ENCODE measurements at places on chromosomes 7 and 10. TPM values are rescaled to one million over a fixed set of nuclear protein-coding genes. Genes with fewer than 3 reads are reported as not detected.
A peak's percentile ranks its signal among the peaks of the same experiment; 100 is the strongest.

GRCh38 chr10:59508296-59508695 is 145.9 kb upstream of the FAM13C start:
- H3K36me3 ChIP-seq: no peaks in the 10 kb centered on the region
- no peak overlapping the region for H3K4me3 ChIP-seq
- no peaks in the 10 kb centered on the region for H3K27me3 ChIP-seq
- DNase-seq: peak; percentile 83
- H3K27ac ChIP-seq: no peak overlapping the region

Gene ANKRD26
- total RNA-seq: 11.7 TPM

Gene ZPBP
- not detected for total RNA-seq

DNA sequence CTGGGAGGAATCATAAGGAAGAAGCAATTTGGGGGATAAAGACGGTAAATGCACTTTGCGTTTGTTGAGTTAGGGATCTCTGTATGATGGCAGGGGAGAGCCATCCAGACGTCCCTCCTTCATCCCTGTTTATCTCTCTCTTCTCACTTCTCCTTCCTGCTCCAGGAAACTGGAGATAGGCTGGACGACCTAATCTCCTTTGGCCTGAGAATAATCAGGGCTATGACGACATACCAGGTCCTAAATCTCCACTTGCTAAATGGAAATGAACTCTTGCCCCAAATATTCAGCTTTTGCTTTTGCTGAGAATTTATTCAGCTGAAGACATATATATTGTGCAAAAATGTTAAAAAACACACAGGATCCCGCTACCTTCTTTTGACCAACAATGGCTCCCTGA is 182.9 kb upstream of the INHBA start:
- no peaks in the 10 kb centered on the region for H3K27me3 ChIP-seq
- DNase-seq: peak; percentile 28
- H3K4me1 ChIP-seq: peaks cover 36% of the 10 kb centered on the region

GRCh38 chr7:55119571-55119970 is 100.8 kb downstream of the EGFR start:
- no peaks in the 10 kb centered on the region for H3K27me3 ChIP-seq
- no peak overlapping the region for H3K4me3 ChIP-seq
- H3K27ac ChIP-seq: no peak overlapping the region
- peaks cover 12% of the 10 kb centered on the region for H3K4me1 ChIP-seq

- no peak overlapping the region for H3K27ac ChIP-seq
- no peaks in the 10 kb centered on the region for H3K27me3 ChIP-seq
- no peak overlapping the region for H3K4me3 ChIP-seq
- DNase-seq: peak; percentile 50
- H3K4me1 ChIP-seq: no peaks in the 10 kb centered on the region
- no peaks in the 10 kb centered on the region for H3K36me3 ChIP-seq
These were observed 1034.5 kb upstream of the PHF14 start for GRCh38 chr7:9939176-9939575.

GRCh38 chr7:93133005-93133404 is 15.2 kb downstream of the SAMD9L start:
- no peak for DNase-seq
- no peak overlapping the region for H3K4me3 ChIP-seq
- H3K4me1 ChIP-seq: no peaks in the 10 kb centered on the region
- no peak overlapping the region for H3K27ac ChIP-seq
- no peaks in the 10 kb centered on the region for H3K27me3 ChIP-seq

GRCh38 chr7:105655500-105656380 is 74.4 kb upstream of the EFCAB10 start:
- H3K4me1 ChIP-seq: no peaks in the 10 kb centered on the region
- peak; percentile 57 for DNase-seq
- H3K4me3 ChIP-seq: no peak overlapping the region
- H3K27ac ChIP-seq: no peak overlapping the region
- no peaks in the 10 kb centered on the region for H3K36me3 ChIP-seq
- H3K27me3 ChIP-seq: no peaks in the 10 kb centered on the region

DNA sequence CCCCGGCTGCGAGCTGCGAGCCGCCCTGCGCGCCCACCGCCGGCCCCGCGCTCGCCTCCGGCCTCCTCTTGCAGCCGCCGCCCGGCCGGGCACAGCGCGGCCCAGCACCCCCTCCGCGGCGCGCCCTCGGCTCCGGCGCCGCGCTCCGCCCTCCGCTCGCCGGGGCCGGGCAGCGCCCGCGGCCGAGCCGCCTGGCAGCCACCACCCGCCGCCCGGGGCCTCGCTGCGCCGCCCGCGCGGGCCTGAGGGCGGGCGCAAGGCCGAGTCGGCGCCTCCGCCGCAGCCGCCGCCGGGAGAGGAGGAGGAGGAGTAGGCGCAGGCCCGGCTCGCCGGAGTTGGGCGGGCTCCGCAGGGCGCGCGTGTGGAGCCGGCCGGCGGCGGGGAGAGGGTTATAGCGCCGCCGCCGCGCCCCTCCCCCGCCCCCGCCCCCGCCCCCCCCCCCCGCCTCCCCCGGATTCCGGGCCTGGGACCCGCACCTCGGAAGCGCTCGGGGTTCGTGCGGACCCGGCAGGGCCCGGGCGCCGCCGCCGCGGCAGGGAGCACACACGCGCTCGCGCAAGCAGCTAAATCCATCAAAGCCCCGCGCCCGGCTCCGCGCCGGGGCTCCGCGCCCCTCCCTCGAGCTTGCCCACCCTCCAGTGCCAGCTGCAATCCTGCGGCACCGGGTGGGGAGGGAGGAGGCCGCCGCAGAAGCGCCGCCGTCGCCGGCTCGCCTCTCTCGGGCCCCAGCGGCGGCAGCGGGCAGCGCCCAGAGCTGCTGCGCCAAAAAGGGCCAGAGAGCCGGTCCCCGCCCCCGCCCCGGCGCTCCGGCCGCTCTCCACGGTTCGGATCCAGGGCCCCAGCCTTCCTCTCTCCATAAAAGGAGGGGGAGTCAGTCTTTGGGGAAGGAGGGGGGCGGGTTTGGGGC is at the start of gene PDGFA:
Gene PDGFA, minus strand, starts transcription at position 363 of the 907 bp plus-strand sequence. CDS start 845 bp downstream, outside the sequence.
- no peak within 1 kb of the TSS for H3K27ac ChIP-seq
- peak; percentile 70 for DNase-seq
- H3K4me3 ChIP-seq: peak within 1 kb of the TSS; percentile 25
- H3K4me1 ChIP-seq: peaks cover 4% of the 10 kb centered on the region

DNA sequence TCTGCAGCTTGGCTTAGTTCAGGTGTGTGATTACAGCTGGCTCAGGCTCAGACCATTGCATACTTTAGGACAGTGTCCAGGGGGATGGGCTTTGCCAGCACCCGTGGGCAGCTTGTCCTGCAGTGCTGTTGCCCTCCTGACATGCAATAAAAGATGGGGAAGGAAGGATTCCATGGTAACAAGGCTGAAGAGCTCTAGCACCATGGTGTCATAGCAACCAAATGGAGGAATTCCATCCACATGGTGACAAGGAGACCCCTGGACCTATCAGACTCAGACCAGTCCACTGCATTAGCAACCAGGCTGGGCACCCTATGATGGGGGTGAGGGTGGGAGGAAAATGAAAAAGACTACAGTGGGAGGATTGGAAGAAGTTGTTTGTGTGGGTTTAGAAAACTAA is 49.9 kb downstream of the SORCS3 start:
- H3K4me3 ChIP-seq: no peak overlapping the region
- no peak for DNase-seq
- H3K4me1 ChIP-seq: no peaks in the 10 kb centered on the region
- H3K27ac ChIP-seq: no peak overlapping the region
- H3K27me3 ChIP-seq: no peaks in the 10 kb centered on the region
- no peaks in the 10 kb centered on the region for H3K36me3 ChIP-seq

DNA sequence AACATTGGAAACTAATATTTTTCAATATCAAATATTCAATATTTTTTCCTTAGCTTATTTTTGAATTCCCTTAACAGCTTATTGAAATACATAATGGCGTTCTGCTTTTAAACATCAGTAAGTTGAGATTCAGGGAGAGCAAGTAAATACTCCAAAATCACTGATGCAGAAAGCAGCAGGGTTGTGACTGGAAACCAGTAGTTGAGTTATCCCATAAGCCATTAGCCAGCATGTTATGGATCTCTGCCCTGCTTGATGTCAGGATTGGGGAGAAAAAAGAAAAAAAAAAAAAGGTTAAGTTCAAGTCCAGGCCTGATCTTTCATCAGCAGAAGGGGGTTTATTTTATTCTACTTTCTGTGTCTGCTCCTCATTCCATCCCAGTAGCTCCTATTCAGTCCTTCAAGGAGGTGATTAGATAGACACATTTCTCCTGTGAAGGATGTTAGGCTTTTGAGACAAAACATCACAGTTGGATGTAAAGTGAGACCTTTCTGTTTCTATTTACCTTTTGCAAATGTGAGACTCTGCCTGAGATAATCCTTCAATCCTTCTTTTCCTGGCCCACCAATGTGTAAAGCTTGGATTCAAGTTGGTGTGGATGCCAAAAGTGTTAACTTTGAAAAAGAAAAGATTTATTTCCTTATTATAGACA is 110.9 kb upstream of the HDAC9 start:
- DNase-seq: no peak
- no peaks in the 10 kb centered on the region for H3K27me3 ChIP-seq
- H3K4me3 ChIP-seq: no peak overlapping the region
- no peak overlapping the region for H3K27ac ChIP-seq

GRCh38 chr10:787933-788651 is 98.6 kb upstream of the DIP2C start:
- no peak overlapping the region for H3K4me3 ChIP-seq
- DNase-seq: peak; percentile 76
- no peak overlapping the region for H3K27ac ChIP-seq
- no peaks in the 10 kb centered on the region for H3K27me3 ChIP-seq
- H3K4me1 ChIP-seq: no peaks in the 10 kb centered on the region
- no peaks in the 10 kb centered on the region for H3K36me3 ChIP-seq

GRCh38 chr7:55975988-55976633 is 11.7 kb downstream of the NIPSNAP2 start:
- peaks cover 4% of the 10 kb centered on the region for H3K36me3 ChIP-seq
- DNase-seq: no peak
- H3K4me3 ChIP-seq: no peak overlapping the region
- H3K4me1 ChIP-seq: no peaks in the 10 kb centered on the region
- H3K27me3 ChIP-seq: no peaks in the 10 kb centered on the region
- no peak overlapping the region for H3K27ac ChIP-seq

DNA sequence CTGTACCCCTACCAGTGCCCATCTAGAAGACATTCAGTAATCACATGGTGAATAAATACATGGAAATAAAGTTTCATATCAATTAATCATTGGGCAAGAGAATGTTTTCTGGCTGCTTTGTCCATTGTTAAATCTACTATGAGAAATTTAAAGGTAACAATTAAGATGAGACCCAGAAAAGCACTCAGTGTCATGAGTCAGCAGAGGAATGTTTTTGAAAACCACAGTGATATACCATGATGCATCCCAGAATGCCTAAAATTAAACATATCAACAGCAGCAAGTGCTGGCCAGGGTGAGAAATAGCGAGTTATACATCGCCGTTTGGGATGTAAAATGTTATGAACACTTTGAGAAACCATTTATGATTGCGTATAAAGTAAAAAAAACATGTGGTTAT is 825.3 kb upstream of the C7orf33 start:
- no peaks in the 10 kb centered on the region for H3K27me3 ChIP-seq
- H3K27ac ChIP-seq: no peak overlapping the region
- no peaks in the 10 kb centered on the region for H3K36me3 ChIP-seq
- H3K4me3 ChIP-seq: no peak overlapping the region
- no peak for DNase-seq

- H3K27me3 ChIP-seq: no peaks in the 10 kb centered on the region
- H3K4me3 ChIP-seq: no peak overlapping the region
- peaks cover 24% of the 10 kb centered on the region for H3K4me1 ChIP-seq
- H3K27ac ChIP-seq: no peak overlapping the region
These were observed 224.5 kb upstream of the INHBA start for GRCh38 chr7:41927380-41927779.

DNA sequence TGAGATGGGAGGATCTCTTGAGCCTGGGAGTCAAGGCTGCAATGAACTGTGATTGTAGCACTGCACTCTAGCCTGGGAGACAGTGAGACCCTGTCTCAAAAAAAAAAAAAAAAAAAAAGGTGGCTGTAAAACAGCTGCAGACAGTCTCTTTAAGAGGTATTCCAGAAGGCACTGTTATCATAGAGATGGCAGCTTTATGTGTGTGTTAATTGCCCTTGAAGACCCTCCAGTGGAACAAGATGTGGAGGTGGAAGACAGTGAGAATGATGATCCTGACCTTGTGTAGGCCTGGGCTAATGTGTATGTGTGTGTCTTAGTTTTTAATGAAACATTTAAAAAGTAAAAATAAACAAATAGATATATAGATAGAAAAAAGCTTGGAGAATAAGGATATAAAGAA is 66.0 kb downstream of the ZNF487 start:
- no peak overlapping the region for H3K4me3 ChIP-seq
- H3K27me3 ChIP-seq: no peaks in the 10 kb centered on the region
- H3K36me3 ChIP-seq: no peaks in the 10 kb centered on the region
- no peak for DNase-seq
- no peak overlapping the region for H3K27ac ChIP-seq

DNA sequence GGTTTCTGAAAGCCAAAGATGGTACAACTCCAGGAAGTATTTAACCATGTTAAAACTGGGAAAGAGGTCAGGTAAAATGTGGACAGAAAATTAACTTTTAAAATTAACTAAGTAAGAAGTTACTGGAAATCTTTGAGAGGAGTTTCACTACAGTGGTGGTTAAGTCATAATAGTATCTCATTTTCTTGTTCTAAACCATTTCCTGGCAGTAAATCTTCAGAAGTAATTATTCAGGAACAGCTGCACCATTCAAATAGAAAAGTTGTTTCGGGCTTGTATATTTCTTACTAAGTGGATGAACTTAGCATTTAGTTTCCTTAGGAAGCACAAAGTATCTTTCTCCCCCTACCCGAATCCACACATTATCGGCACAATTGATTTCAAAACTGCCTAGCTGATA is 27.1 kb downstream of the COPG2 start:
- DNase-seq: no peak
- peaks cover 1% of the 10 kb centered on the region for H3K36me3 ChIP-seq
- H3K4me3 ChIP-seq: no peak overlapping the region
- no peaks in the 10 kb centered on the region for H3K4me1 ChIP-seq
- no peaks in the 10 kb centered on the region for H3K27me3 ChIP-seq
- no peak overlapping the region for H3K27ac ChIP-seq

DNA sequence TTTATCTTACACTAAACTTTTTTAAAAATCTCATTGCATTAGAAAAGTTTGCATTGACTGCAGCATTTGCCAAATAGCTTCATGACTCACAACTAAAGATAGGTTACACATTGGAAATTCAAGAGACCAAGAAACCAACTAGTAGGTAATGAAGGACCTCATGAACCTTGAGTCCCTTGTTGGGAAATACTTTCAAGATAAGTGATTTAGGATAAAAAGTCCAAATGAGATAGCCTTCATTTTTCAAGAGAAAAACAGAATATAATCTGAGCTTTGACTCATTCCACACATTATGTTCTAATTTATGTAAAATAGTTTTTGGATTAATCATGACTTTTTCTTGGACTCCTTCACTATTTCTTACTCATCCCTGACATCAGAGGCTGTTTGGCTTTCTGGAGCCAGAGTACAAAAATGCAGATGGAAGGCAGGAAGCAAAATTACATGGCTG is 13.1 kb upstream of the LIPF start:
- DNase-seq: peak; percentile 93

Gene ENKUR
- total RNA-seq: 0.17 TPM

Gene CHN2
- total RNA-seq: 0.33 TPM

Gene NOC3L
- total RNA-seq: 27.2 TPM

Gene METTL27
- 4.9 TPM for total RNA-seq

Gene HOXA1
- total RNA-seq: 0.50 TPM

Gene HOXA11
- total RNA-seq: not detected

Gene ZNF503
- 8.2 TPM for total RNA-seq

Gene AGMO
- not detected for total RNA-seq

Gene NUTM2E
- under 0.01 TPM for total RNA-seq
